Right renal cortex interstitium (tissue), 3 donors: ENCODE measurements at places on chromosomes 7 and 10.

- peak; percentile 4 for DNase-seq
Observed at GRCh38 chr10:55410415-55410885, 609.4 kb upstream of the PCDH15 start.

- no peak for DNase-seq
Observed at GRCh38 chr10:96448021-96448457, 65.7 kb downstream of the TLL2 start.

DNA sequence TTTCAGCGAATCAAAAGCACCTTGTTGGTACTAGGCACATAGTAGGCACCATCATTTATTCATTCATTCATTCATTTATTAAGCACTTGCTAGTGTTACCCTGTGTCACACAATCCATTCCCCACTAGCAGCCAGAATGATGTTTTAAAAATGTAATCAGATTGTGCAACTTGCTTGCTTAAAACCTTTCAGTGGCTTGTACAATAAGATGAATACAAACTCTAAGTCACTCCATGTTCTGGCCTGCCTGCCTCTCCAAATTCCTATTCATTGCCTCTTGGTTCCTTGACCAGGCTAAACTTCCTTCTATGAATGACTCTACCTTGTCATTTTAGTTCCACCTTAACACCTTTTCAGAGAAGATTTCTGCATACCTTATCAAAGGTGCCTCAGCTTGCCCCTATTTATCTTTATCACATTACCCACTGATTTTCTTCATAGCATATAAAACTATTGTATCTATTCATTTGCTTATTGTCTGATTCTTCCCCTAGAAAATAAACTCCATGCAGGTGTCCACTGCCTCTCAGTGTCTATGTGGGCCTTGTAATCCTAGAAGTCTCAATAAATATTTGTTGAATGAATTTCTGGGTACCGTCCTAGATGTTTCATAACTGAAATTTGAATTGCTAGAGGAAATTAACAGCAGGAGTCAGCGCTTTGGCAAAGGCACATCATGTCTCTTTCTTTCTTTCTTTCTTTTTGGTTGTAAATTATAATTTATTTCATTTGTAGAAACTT lies 169.5 kb downstream of the TMEM26 start:
- no peak for DNase-seq

GRCh38 chr10:13648425-13648824 lies 61.7 kb downstream of the PRPF18 start:
- DNase-seq = no peak

DNA sequence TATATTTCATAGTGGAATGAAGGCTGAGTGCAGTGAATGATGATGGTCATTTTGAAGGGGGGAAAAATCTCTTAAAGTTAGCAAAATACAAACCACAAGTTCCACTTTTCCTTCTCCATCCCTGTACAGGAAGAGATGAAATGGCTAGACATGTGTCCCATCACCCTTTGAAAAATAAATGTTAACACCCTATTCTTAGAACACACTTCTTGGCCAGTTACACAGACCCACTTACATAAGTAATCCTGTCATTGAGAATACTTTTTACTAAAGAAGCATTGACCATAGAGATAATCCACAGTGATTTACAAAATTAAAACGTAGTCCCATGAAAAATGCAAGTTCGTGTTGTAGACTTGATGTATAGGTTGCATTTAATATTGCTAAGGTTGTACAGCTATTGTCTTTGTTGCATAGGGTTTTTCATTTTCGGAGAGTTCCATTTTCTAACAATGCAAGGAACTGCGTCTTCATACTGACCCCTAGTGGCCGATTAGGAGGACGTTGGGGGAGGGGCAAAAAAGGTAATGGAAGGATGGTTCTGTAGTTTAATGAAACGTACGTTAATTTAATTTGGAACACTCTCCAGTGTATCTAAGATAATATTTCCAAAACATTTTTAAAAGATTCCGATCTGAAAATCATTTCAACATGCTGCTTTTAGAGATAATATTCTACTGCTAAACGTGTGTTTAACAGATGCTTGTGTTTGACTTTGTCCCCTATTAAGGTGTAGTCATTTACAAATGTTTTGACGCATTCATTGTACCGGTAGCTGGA lies 60.9 kb downstream of the ARMC3 start:
- DNase-seq = peak; percentile 61

DNA sequence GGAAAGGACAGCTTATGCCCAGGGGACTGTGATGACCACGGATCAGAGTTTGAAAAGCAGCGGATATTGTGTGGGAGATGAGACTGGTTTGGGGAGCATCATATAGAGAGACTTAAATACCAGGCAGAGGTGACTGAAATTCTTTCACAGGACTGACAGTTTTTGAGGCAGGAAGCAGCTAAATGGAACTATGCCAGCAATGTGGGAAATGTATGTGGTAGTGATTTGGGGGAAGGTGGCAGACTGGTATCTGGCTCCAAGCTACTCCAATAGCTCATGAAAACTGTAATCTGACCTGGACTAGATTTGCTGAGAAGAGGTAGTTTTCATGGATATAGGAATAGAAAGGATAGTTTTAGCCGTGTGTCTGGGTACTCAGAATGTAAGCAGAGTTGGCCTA lies 592.6 kb downstream of the REEP3 start:
- DNase-seq = no peak

DNA sequence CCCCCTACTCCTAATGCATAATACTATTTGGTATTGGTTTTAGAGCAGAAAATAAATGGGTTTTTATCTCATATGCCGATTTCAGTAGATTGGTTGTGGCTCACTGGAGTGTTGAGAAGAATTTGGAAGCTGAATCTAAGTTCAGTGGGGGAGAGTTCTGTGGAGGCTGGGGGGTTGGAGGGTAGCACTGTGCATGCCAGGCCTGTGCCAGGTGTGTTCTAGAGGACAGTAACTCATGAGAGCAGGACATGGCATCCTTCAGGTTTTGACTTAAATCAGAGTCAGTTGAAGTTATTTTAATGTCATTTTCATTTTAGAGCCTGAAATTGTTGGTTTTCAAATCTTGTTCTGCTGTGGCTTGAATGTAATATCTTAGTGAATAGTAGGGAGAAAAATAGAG lies 79.5 kb downstream of the EEPD1 start:
- DNase-seq = no peak

DNA sequence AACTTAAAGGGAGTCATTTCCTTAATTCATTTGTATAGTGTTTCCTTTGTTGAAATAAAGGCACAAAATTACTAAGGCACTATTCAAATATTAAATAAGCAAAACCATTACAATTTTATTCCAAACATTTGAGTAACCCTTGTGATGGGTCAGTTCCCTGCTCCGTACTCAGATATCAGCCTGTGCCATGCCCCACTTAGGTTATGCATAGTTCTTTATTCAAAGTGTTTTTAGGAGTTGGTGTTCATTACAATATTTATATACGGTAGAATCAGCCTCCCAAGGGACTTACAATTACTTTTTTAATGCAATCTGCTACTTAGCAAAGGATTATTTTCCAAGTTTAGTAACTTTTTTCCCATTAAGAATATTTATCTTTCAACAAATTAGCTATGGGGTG lies 119.3 kb upstream of the SEMA3D start:
- no peak for DNase-seq

DNA sequence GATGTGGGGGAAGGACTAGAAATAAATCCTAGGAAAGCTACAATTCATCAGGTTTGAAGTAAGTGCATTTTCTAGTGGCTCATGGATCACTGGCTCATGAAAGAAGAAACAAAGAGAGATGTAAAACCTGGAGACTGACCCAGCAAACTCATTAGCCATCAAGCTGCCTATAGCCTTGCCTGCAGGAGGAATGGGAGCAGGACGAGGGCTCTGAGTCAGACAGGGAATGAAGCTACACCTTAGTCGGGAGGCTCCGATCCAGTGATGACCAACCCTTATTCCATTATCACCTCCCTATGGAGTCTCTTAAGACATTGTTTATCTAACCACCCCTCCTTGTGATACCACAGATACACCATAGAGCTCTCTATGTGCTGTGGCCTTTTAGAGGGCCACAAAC lies 112.5 kb upstream of the WDR11 start:
- no peak for DNase-seq

GRCh38 chr10:60703266-60704041 lies 74.8 kb upstream of the CDK1 start:
- no peak for DNase-seq

DNA sequence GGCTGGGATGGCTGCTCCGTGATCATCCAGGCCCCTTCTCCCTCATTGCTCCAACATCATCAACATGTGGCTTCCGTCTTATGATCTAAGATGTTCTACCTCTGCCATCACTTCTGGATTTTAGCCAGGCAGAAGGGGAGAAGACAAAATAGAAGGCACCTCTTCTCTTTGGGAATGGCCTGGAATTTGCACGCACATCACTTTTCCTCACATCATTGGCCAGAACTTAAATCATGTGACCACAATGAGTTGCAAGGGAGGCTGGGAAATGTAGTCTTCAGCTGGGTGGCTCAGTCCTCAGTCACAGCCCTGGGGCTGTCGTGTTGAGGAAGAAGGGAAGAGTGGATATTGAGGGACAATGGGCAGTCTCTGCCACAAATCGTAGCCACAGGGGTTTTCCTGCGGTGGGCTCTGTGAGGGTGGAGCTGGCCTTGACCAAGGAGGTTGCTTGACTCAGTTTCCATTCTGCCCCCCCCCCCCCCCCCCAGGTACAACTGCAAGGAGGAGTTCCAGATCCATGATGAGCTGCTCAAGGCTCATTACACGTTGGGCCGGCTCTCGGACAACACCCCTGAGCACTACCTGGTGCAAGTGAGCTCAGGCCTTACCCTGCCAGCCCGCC lies 50.3 kb downstream of the PALD1 start:
- no peak for DNase-seq

DNA sequence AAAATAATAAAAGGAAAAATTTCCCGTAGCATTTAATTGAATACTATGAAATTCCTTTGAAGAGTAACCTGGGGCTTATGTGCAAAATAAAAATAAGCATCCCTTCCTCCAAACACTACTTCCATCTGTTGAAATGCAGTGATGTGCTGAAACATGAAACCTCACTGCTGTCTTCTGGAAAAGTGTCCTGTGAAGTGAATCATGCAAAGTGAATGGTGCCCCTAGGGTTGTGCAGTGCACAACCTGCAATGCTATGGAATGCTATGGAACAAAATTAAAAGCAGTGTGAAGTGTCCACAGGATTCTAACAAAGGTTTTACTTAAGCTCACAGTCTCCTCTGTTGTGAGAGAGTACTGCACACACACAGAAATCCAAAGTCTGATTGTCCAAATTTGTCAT lies 480.9 kb downstream of the ETV1 start:
- DNase-seq = no peak

DNA sequence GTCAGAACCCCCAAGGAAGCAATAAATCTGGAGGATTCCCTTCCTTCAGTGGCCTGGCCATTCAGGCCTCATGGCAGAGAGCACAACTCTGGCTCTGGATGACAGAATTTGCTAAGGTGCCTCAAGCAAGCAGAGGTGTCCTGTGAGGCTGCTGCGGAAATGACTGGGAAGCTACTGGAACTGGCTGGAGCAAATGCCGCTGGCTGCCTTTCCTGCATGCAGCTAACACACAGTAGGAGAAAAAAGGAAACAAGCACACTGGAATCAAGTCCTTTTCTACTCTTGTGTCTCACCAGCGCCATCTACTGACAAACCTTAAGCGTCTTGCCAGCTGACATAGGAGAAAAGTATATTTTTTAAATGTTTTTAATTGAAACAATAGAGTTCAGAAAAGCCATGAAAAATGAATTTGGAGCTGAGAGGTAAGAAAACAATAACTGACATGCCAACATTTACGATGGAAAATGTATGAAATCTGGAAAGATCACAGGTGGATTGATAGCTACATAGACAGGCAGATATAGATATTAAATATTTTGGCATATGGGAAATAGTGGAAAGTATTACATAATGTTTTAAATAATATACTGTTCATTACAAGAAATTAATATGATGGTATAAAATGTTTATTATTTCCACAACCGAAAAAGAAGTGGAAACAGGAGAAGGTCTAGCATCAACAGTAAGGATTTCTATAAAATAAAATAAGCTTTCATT lies 951.6 kb downstream of the ANKRD7 start:
- DNase-seq = peak; percentile 41

DNA sequence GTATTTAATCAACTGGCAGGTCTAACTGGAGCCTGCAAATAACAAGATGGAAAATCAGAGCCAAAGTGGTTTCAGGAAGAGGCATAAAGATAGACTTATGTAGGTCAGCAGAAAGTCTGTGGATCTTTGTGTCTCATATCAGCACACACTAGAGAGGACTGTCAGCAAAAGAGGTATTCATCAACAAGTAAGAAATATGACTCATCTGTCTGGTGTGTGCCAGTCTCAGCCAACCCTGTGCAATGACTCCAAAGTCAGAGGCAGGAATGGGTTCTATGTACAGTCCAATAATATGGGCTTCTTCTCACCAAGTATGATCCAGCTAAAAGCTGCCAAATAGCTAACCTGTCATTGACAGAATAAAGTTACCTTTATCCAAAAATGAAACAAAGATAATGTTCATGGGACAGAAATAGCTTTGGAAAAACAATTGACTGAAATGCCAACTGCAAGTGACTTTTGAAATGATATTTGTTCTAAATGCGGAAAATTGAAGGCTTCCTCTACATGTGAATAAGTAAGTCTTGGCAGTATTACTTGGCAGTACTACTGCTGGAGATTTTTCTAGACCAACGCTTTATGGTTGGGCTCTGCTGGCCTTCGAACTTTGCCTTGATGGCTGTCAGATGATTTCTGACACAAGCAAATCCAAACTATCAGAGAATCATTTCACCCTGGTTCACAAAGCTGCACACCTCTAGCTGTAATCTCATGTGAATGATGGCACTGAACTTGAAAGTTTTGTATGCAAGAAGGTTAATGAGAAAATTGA lies 272.3 kb upstream of the SEMA3C start:
- DNase-seq = no peak

GRCh38 chr7:120919466-120919865 lies 31.1 kb upstream of the ING3 start:
- DNase-seq = no peak

- no peak for DNase-seq
Observed at GRCh38 chr10:21496343-21497176, 28.9 kb downstream of the SKIDA1 start.

DNA sequence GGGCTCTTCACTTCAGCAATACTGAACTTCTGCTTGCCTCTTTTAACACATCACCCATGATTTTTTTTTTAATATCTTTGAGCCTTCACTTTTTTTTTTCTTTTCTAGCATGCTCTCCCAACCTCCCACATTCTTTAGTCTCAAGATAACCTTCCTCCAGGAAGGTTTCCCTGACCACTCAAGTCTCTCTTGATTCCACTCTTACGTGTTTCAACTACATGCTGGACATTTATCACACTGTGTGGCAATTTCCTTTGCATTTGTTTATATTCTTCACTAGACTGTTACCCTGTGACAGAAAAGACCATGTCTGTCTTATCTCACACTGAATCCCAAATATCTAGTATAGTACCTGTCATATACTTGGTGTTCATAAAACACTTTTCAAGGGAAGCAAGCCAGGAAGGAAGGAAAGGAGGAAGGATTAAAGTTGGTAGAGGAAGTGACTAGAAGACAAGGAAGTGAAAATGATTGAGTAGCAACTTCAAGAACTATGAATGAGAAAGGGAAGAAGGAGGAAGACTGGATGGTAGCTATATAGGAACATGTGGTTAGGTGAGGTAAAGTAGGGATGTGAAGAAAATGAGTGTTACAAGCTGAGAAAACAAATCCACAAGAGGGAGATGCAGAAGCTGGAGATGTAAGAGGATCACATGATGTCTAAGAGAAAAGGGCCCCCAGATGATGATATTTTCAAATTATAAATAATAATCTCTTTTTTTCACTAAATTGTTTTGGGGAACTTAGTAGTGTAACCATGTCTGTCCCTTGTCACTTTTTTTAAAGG lies 40.4 kb downstream of the IFIT5 start:
- DNase-seq = no peak
